MM.1S (cell line): ENCODE measurements at places on chromosomes 1 and 21.

DNA sequence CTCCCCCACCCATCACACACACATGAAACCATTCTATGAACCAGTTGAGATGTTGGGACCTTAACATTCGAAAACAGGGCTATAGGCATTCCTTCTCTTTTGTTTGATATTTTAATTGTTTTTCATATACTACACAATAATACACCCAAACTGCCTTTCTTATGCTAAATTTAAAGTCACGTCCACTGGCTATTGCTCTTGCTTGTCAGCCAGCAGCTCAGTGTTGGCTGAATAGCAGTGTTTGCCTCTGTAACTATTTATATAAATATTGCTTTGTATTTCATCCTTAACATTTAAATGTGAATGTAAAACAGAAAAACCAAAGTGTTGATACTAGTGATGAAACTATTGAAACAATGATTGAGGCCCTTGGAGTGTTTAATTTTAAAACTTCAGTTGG is 234.4 kb upstream of the KCNK2 start:
- DNase-seq, result no peak

DNA sequence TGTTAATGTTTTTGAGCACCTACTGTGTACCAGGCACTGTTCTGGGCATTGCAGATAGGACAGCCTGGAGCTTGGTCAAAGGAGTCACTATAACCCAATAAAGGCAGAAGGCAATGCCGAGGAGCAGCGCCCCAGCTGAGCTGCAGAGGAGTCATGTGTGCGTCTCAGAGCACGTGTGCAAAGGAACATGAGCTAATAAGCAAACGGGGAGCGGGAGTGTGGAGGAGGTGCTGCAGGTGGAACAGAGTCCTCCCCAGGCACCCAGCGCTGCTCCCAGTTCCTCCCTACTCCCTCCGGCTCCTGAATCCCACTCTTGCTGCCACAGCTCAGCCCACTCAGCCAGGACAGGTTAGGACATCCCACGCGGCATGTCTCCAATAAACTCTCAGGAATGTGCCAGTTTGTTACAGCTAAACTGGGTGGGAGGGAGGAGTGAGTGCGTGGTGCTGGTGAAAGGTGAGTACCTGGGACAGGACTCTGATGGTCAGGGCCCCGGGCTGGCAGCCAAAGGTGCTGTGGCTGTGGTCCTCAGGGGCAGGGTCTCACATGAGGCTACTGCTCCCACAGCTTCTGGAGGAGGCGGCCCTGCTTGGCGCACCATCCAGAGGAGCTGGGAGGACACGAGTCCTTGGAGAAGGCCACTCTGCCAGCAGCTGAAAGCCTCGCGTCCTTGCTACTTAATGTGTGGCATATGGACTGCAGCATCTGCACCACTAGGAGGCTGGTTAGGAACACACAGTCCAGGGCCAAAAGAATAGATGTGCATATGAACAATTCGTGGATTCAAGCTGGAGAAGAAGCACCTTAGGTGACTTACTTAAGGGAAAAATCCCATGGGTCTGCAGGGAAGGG is 52.3 kb downstream of the GRIK3 start:
- DNase-seq, result no peak

- DNase-seq, result no peak
Measured at GRCh38 chr1:107477233-107477632, 336.4 kb downstream of the NTNG1 start.

DNA sequence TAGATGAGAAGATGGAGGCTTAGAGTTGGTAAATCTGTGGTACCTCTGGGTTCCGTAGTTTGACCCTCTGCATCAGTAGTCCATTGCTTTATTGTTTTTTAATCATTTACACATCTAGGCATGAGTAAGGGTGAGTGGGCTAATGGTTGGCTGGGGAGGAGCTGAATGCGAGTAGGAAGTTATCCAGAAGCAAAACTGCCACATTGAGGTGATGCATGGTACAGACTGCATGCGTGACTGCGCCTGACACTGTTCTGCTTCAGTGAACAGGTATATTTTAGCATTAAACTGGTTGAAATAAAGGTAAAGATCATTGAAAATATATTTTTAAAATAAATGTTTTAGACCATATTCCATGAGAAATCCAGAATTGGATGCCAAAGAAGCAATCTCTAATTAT is 4.4 kb downstream of the DNAJC16 start:
- no peak for DNase-seq

DNA sequence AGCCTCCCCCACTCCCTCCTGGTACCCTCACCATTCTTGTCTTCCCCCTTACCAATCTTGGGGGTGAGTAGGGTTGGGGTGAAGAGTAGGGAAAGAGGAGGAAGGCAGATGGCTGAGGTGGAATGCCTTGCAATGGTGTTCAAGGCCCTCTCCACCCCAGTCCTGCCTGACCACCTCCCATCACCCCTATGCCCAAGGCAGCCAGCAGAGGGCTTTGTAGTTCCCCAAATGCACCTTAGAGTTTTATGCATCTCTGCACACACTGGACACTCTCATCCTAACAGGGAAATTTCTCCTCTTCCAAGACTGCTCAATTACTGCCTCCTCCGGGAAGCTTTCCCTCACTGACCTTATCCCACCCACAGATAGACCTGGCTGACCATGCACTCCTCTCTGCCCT is 15.4 kb downstream of the KIF17 start:
- no peak for DNase-seq

DNA sequence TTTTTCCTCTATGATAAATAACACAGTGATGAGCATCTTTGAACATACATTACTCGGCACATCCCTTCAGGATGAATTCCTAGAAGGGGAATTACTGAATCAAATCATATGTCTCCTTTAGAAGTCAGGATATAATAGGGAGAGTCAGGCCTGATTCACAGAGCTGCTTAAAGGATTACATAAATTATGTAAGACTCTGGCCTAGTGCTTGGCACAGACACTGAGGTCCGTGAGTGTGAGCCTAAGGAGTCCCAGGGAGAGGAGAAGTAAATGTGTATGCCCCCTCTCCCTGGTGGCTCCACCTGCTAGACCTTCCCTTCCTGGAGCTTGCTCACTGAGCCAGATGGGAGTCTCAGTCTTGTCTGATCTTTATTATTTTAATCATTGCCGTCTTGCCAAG is 8.6 kb upstream of the FOXE3 start:
- no peak for DNase-seq

GRCh38 chr1:27994060-27994459 is 34.3 kb downstream of the XKR8 start:
- no peak for DNase-seq

DNA sequence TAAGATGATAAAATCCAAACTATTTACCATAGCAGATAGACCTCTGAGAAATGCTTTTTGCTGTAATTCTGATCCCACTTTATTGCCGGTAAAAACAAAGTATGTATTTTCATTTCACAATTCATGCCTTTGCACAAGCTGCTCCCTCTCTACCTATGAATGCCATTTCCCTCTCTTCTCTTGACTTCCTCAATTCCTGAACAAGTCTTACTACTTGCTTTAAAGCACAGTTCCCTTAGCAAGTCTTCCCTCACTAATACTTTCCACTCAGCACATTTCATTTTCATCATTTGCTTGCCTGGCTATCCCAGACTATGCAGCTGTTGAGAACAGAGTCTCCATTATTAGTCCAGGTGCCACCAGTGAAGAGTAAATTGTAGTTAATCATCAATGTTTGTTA is 13.8 kb downstream of the GPATCH2 start:
- DNase-seq, result no peak

DNA sequence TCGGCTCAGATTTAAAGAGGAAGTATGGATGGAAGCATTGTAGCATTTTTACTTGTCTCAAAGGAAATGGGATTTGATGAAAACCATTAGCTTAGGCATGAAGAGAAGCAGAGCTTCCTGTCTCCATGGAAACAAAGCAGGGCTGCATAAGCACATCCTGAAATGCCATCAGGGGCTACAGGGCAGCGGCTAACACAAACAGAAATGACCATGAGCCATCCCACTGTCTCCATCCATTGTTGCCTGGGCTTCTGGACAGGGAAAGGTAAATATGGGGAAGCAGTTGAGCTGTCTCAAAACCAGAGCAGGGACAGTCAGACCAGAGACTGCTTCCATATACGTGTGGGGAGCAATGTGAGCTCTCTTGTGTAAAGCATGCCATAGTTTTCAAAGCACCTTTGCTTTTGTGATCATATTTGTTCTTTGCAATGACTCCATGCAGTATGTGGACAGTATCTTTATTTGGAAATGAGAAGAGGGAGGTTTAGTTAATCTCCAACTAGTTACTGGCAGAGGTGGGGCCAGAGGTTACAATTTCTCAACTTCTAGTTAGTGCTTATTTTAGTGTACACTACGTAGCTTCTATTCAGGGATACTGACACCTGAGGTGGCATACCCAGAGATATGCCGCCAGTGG is 176.1 kb downstream of the CACNA1E start:
- DNase-seq, result no peak

DNA sequence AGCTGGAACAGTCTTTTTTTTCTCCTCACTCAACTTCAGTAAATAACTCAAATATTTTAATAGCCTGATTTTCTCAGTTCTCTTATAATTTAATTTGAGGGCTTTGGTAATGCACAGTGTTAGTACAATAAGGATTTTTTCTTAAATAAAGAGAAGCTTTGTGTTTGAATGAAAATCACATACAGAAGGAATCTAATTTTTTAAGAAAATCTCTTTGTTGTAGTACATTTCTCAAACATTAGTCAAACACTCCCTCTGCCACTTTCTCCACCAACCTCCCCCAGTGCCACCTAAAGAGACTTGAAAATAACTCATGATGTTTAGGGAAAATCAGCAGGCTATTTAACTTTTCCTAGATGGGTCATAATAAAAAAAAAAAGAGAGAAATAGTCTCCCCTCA is 42.3 kb upstream of the ACP6 start:
- DNase-seq, result no peak

GRCh38 chr1:36621531-36621930 is 138.8 kb upstream of the CSF3R start:
- no peak for DNase-seq

- DNase-seq, result no peak
Measured at GRCh38 chr1:221316491-221317056, 425.3 kb downstream of the DUSP10 start.

DNA sequence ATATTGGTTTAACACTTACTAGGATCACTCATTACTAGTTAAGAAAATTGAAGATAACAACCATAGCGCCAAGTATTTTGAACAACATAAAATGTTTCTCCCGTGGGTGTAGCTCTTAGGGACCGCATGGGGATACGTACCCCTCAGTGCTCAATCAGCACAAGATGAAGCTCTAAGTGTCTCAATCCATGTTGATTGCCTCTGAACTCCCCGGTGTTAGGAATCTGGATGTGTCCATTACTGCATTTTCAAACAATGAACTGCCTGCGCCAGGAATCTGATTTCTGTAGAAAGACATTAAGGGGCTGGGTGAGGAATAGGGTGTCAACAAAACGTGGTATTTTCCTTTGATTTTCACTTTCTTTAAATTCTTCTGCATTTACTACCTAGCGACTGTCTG is 100.2 kb downstream of the LMO4 start:
- no peak for DNase-seq

- DNase-seq, result no peak
Measured at GRCh38 chr21:15301736-15302135, 236.9 kb upstream of the NRIP1 start.

- no peak for DNase-seq
Measured at GRCh38 chr1:177897998-177898654, 71.7 kb downstream of the SEC16B start.

DNA sequence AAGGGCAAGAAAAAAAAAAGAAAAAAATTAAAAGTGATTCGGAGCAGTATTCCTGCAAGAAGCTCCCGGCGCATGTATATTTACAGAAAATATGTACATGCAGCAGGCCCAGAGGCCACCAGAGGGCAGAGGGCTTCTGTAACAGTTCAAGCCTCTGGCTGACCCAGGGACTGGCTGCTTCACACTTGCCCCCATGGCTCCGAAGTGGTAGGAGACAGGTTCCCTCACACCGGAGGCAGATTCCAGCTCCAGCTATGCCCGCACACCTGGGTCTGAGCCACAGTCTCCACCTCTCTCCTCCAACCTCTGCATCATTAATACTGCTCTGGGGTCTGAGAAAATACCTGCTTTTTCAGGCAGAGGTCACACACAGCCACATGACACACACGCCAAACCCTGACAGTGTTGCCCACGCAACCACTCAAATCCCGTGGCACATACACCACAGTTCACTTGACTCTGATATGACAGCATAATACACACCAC is 2.2 kb upstream of the ARHGAP30 start:
- peak; percentile 74 for DNase-seq

DNA sequence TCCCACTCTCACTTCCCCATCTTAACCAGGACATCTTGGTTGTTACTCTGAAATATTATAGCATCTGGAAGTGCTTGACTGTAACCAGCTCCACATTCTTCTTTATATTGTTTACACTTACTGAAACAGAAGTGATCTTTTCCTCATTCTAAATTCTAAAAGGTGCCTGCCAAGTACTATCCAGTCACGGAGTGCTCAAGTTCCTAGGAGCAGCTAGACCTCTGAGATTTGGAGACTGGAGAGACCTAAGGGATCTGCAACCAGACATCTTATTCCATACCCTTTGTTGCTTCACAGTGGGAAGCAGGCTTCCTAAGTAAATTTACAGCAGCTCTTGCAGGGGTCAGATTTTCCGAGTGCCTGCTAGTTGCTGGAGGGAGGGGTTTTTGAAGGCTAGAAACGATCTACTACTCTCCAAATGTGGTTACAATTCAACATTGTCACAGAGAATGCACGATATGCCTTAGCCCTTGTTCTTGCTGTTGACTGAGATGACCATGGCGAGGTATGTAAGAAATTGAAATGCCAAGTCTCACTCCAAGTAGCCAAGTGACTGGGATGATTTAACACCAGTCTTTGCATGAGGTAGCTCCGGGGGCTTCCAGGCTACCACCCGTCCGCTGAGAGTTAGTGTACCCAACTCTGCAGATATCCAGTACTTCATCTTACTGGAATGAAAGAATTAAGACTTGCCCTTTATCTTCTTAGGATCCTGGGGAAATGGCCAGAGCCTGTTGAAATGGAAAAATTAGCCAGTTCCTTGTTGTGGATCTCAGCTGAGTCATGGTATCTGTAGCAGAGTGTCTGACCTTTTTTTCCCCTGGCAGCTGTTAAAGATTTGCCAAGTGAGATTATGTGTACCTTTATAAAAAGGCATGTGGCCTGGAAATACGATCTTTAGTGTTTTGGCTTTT is 150.8 kb downstream of the MAST2 start:
- no peak for DNase-seq

GRCh38 chr1:78721136-78721535 is 71.5 kb downstream of the IFI44 start:
- no peak for DNase-seq

- no peak for DNase-seq
Measured at GRCh38 chr1:54167422-54168139, 14.8 kb upstream of the CDCP2 start.

DNA sequence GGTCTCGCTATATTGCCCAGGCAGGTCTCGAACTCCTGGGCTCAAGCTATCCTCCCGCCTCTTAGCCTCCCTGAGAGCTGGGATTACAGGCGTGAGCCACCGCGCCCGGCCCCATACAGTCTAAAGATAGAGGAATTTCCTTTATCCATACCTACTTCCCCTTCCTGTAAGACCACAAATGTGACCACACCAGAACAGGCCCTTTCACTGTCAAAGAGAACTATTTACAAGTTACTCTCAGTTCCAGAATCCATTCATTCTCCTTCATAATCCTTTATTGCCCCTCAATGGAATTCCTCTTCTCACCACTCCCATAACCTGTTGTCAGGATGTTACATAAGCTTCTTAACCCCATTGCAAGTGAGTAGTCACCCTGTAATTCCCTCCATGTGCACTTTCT is 26.3 kb upstream of the SLC5A9 start:
- no peak for DNase-seq
